Spinal cord (tissue), 10 donors: ENCODE measurements at places on chromosomes 7 and 10. TPM values are rescaled to one million over a fixed set of nuclear protein-coding genes. Genes with fewer than 3 reads are reported as not detected.

Gene SAMD9L
- 16.6 TPM for total RNA-seq

DNA sequence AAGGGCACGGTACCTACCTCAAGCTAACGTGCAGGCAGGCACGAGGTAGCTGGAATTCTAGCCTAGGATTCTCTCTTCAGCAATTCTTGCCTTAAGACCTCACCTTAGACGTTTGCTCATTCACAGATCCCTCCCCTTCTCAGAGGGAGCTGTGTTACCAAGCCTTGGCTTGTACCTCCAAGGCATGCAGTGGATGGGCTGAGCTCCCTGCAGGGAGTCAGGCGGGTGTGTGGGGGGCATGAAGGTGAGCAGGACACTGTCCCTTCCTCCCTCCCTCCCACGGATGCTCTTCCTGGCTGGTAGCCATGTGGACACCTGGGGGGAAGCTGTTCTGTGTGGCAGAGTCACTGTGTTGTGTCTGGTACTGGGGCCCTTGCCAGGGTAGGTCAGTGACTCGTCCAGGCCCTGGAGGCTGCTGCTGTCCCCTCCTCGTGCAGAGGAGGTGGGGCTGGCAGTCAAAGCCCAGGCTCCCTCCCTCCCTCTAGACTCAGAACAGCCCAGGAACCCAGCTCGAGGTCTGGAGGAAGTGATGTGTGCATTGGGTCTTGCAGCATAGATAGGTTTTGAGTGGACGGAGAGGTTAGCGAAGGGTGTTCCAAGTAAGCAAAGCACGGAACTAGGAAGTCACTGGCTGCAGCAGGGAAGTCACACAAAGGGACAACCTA, 222.2 kb upstream of the SH2B2 start:
- no peak for DNase-seq

Gene NCF1
- total RNA-seq = 0.77 TPM

DNA sequence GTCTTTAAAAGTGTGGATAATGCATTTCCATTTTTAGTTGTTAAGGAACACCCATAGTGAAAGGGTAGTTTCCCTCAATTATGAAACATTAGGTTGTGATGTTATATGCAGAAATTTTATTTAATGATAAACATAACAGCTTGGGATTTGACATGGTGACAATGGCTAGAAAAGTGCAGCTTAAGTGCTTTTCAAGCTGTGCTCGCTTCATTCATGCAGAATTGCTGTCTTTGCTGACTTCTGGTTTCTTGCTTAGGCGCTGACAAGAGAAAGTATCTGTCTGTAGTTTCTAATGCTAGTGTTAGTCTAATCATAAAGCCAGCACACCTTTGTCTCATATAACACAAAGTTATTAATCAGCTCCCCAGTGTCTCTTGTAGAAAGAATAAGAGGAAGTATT, 170.0 kb downstream of the ARL5B start:
- DNase-seq = no peak

Gene GALNT17
- 50.9 TPM for total RNA-seq
